Islet precursor cell (in vitro differentiated cells): ENCODE measurements at places on chromosomes 11 and 22.

- DNase-seq, result no peak
Observed at GRCh38 chr11:112050721-112051120, 23.1 kb downstream of the PIH1D2 start.

- DNase-seq, result peak; percentile 98
Observed at GRCh38 chr11:63999349-64000025, 13.2 kb downstream of the OTUB1 start.

GRCh38 chr11:117200813-117201657 is 1.9 kb downstream of the TAGLN start:
- no peak for DNase-seq

- DNase-seq, result no peak
Observed at GRCh38 chr22:36863281-36863680, 2.5 kb downstream of the NCF4 start.

DNA sequence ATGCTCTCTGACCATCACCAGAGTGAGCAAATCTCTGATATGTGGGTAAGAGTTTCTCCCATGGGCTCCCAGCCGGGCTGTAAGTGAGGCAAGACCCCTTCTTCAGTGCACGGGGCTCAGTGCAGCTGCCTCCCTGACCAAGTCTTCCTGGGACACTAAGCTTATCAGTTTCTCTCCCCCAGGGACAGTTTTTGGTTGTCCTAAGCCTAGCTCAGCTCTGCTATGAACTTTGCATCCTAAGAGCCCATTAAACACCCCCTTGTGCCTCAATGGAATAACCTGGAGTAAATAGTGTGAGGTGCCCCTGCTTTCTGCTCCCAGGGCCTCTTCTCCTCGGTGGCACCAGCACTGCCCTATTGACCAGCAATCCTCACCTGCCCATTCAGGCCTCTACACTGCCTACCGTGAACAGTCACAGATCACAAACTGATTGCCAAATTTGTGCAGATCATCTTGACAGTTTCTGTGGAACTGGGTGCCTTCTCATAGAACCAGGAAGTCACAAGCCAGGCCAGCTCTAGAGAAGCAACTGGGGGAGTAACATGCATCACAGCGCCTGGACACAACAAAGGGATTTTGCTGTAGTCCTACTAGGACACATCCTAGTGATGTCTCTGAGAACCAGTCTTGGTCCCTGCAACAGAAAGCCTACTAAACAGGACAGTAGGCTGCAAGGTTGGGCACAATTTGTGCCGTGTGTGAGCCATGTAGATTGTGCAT is 19.5 kb upstream of the IGLL5 start:
- peak; percentile 25 for DNase-seq

DNA sequence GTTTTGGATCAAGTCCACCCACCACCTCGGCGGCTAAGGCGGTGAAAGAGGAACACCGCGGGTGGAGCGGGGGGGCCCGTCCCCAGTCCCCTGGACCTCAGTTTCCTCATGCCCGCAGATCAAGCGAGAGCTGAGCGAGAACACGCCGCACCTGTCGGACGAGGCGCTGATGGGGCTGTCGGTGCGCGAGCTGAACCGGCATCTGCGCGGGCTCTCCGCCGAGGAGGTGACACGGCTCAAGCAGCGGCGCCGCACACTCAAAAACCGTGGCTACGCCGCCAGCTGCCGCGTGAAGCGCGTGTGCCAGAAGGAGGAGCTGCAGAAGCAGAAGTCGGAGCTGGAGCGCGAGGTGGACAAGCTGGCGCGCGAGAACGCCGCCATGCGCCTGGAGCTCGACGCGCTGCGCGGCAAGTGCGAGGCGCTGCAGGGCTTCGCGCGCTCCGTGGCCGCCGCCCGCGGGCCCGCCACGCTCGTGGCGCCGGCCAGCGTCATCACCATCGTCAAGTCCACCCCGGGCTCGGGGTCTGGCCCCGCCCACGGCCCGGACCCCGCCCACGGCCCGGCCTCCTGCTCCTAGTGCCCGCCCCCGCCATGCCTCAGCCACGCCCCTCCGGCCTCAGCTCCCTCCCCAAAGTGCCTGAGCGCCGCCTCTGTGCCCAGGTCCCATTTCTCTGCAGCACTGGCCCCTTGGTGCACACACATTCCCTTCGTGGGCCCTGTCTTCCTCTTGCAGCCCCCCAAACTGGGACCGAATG is 12.7 kb downstream of the MAFF start:
- DNase-seq, result peak; percentile 89
